ENCODE measurements at places on chromosomes 2 and 18.

GRCh38 chr2:176178757-176179295 is 9.6 kb upstream of the HOXD1 start:
- no peak for DNase-seq

GRCh38 chr2:138762533-138762932 is 17.7 kb downstream of the NXPH2 start:
- no peak for DNase-seq

DNA sequence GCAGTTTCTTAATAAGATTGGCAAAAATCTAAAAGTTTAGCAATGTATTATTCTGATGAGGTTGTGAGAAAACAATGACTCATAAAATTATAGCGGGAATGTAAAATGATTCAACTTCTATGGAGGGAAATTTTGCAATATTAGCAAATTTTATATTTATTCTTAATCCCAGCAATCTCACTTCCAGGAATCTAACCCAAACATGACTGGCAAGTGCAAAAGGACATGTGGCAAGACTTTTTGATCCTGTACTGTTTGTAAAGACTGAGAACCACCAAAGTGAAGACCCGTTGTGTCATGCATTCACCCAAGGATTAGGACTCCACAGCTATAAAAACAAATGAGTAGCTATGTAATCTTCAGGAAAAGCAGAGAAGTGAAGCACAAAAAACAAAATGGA is 234.8 kb upstream of the KYNU start:
- no peak for DNase-seq

GRCh38 chr2:233185963-233186362 is 65.5 kb upstream of the ATG16L1 start:
- no peak for DNase-seq

DNA sequence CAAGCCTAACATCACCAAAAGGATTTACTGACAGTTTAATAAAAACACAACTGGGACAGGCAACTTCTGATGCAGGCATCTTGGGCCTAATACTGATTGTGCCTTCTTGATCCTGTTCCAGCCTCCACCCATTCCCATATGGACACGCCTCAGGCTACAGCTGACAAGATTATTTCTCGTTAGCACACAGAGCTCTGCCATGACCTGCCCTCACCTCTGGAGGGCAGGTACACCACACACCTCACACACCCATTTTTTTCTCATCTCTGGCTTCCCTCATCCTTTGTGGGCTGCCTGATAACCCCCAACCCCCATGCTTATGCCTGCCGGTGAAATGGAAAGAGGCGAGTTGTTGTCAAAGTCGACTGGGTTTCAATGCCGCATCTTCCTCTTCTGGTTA is 147.0 kb downstream of the ANTXR1 start:
- no peak for DNase-seq

DNA sequence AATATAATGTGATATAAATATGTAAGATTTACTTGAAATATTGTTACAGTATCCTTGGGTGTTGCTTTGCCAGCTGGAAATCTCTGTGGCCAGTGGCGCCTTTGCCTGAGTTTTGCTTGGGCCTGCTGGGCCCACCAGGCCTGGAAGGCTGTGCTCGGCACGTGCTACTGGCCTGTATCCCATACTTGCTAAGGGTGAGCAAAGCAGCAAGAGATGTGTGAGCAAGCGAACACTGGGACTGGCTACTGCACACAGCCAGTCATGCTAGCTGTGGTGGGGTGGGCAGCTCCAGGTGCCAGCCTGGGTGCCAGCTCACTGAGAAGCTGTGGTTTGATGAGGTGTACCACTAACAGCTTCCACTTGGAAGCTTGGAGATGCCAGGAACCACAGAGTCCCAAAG is 299.1 kb upstream of the GALNT5 start:
- DNase-seq, result no peak

- no peak for DNase-seq
These were observed 198.7 kb upstream of the SALL3 start for GRCh38 chr18:78780719-78781600.

GRCh38 chr2:121212661-121213325 is 72.2 kb downstream of the TFCP2L1 start:
- no peak for DNase-seq

DNA sequence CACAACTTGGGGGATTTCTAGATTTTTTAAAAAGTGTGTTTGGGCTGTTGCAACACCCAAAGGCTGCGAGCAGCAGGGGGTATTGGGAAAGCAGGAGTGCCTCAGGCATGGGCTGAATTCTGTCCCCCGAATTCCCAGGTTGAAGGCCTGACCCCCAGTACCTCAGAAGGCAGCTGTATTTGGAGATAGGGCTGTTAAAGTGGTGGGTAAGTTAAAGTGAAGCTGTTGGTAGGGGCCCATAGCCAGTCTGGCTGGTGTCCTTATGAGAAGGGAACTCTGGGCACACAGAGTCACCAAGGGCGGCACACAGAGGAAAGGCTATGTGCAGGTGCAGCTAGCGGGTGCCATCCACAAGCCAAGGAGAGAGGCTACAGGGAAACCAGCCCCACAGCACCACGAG is 717.4 kb downstream of the GALR1 start:
- DNase-seq, result no peak

DNA sequence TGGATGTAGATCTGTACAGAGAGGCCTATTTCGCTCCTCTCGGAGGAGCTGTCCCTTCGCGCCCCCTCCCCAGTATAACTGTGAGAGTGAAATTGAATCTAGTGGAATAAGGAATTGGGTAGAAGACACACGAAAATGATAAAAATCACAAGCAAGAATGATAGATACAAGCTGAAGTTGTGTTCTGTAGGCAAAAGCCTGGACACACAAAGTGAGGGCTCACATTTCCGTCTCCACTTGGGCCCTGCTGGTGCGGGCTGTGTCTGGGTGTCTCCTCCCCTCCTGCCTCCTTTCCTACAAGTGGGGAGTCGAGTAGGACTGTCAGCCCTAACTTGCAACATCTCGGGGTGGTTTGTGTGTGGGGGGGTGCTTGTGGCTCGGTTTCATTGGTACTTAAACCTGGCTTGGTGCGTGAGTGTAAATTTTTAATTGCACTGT is 457 bp upstream of the SP9 start:
- no peak for DNase-seq

DNA sequence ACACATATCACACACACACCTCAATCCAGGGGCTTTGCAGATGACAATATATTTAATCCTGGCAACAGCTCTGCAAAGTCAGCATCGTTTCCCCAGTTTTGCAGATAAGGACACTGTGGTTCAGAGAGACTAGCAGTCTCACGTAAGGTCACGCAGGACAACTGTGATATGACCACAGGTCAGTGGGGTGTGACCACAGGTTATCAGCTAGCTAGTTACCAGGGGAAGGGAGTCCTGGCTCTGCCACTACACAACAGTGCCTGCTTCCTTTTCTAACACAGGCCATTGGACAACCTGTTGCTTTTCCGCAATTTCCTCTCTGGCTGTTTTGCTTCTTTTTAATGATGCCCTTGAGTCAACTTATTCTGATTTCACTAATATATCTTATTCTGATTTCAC is 33.3 kb downstream of the RBMS1 start:
- DNase-seq, result no peak

- DNase-seq, result no peak
These were observed 25.8 kb downstream of the ZC3H6 start for GRCh38 chr2:112301171-112301584.

DNA sequence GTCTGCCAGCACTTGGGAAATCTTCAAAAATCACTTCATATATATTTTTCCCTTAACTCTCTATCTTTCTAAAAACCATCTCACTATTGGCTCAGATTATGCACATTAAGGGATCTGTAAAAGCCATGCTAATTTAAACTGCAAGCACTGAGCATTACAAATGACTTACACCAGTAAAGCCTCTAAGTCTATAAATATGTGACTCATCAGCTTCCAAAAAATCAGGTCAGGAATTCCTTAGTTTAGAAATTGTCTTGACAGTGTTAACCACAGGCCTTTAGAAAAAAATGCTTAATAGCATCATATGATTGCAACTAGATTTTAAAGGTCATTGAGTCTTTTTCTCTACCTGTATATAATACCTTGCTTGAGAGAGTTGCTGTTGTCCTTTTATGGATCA is 1113.6 kb upstream of the PIK3C3 start:
- DNase-seq, result no peak

DNA sequence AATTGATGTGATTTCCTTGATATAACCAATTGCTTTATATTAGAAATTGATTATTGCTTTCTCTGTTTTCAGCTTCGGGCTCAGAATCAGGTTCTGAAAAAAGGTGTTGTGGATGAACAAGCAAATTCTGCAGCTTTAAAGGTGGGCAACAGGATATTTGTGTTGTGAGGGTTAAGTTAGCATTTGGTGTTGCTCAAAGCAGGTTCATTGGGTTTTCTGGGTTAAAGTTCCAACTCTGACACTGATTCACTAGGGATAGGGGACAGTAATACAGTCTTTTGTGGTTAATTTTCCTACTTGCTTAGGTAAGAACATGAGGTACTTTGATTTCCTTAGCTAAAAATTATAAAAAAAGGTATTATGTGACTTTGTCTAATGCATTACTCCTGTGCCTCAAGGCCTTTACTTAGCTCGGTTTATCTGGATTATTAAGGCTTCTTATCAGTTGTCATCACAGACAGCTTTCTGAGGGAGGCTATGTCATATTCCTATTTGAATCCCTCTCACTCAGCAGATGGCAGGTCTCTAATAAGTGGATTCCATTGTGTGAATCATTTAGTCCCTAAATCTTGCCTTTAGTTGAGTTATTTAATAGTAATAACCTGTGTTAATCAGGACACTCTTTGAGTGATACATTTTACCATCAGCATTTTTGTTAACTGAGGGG is 78.9 kb upstream of the STON1 start:
- DNase-seq, result no peak

- no peak for DNase-seq
These were observed 852.5 kb upstream of the LRATD1 start for GRCh38 chr2:13779996-13780395.

GRCh38 chr18:11154368-11154989 is 5.1 kb upstream of the PIEZO2 start:
- no peak for DNase-seq

- no peak for DNase-seq
These were observed 78.8 kb upstream of the TTC21B start for GRCh38 chr2:166032361-166032760.

GRCh38 chr18:8662560-8663255 is 42.6 kb upstream of the MTCL1 start:
- DNase-seq, result no peak

DNA sequence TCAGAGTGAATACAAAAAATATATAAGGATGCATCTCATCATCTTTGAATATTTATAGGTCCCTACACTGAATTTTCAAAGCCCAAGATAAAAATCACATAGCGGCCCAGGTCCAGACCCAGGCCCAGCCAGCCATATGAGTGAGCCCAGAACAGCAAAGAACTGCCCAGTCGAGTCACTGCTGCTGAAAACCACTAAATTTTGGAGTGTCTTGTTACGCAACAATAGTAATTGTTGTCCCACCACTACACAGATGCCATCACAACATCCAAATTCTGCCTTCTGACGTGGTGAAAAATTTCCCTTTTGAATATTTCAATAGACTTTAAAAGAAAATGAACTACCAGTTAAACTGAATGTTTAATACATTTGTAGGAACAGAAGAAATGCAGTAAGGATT is 5.7 kb downstream of the C18orf32 start:
- no peak for DNase-seq

- no peak for DNase-seq
These were observed 61.6 kb downstream of the SOWAHC start for GRCh38 chr2:109675666-109676345.

GRCh38 chr18:13835202-13835601 is 11.3 kb downstream of the MC5R start:
- no peak for DNase-seq

- DNase-seq, result no peak
These were observed 11.3 kb upstream of the KCNF1 start for GRCh38 chr2:10900216-10901109.

- DNase-seq, result no peak
These were observed 24.5 kb upstream of the INPP4A start for GRCh38 chr2:98419977-98420725.

DNA sequence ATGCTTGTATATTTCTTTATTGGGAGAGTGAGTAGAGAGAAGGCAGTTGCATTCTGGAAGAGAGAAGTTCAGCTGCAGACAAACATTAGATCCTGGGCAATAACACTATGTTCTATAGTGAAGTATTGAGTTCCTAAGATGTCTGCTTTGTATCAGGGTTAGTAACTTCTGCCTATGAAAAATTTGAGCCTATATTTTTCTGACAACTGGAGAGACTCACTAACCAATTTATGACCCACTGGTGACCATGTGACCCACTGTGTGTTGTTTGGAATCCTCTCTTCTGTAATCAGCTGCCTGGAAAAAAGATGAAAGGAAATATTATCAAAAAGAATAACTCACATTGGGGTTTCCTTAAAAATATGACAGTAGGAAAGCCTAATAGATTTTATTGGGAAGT is 35.3 kb downstream of the DPP4 start:
- DNase-seq, result no peak

- DNase-seq, result no peak
These were observed 59.9 kb upstream of the PID1 start for GRCh38 chr2:229330952-229331351.

DNA sequence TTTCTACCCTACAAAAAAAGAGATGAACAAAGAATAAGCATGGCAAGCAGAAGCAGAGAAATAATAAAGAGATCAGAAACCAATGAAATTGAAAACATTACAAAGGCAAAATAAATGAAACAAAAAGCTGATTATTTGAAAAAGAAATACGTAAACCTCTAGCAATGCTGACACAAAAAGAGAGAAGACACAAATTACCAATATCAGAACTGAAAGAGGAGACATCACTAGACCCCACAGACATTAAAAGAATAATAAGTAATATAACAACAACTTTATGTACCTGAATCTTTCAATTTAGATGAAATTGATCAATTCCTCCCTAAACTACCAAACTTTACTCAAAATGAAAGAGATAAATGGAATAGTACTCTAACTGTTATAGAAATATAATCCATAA is 75.9 kb downstream of the TMEM163 start:
- DNase-seq, result no peak

DNA sequence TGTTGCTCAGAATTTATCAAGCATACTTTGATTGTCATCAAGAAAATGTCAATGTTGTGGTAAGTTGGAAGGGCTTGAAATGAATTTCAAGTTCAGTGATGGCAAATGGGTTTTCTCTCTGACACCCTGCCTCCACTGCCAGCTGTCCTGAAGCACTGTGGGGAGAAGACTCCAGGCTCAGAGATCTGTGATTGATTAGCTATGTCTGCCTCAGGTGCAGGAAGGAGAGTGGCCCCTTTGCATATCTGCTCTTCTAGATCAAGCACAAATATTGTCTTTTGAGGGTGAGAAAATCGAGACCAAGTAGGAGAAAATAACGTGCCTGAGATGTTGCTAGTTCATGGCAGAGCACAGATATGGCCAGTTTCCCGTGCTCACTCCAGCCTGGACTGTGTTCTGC is 178.8 kb upstream of the GLI2 start:
- no peak for DNase-seq

GRCh38 chr2:12727065-12727464 is 10.3 kb downstream of the TRIB2 start:
- no peak for DNase-seq

Data from activated gamma-delta T cell treated with Interleukin-2 at 50 U/mL for 16 hours (primary cell).